Nephron progenitor cell (in vitro differentiated cells): ENCODE measurements at places on chromosomes 2 and 18.

GRCh38 chr2:214401580-214401979 lies 9.3 kb upstream of the VWC2L start:
- no peak for DNase-seq

DNA sequence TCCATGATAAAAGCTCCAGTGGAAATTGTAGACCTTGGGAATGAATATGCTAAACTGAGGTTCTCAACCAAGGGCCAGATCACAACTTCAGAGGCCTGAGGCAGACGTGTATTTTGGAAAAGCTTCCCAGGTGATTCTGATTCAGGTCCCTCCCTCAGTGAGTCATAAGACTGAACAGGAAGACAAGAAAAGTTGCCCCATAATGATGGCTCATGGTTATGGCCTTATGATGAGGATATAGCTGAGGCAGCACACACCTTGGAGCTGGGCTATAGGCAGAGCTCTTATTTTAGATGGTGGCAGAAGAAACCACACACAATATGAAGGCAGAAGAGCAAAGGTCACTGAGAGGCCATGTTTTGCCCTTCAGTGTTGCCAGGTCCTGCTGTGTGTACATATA lies 9.6 kb downstream of the ANTXR1 start:
- no peak for DNase-seq

- DNase-seq = no peak
These were observed 11.3 kb downstream of the GATA6 start for GRCh38 chr18:22180722-22181121.

DNA sequence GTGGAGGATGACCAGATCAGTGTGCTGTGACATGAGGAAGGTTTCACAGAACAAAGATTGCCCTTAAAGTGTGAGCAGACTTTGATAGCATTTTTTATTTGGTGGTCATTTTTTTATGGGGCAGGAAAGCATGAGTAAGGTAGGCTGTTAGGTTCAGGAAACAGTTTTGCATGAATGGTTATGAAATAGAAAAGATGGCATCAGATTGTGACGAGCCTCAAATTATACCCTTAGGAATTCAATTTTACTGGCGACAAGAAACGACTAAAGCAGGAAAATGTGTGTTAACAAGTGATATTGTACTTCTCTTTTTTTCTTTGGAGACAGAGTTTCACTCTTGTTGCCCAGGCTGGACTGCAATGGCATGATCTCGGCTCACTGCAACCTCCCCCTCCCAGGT lies 44.7 kb downstream of the PIK3C3 start:
- no peak for DNase-seq

GRCh38 chr2:1488181-1488671 lies 75.0 kb downstream of the TPO start:
- DNase-seq = no peak

DNA sequence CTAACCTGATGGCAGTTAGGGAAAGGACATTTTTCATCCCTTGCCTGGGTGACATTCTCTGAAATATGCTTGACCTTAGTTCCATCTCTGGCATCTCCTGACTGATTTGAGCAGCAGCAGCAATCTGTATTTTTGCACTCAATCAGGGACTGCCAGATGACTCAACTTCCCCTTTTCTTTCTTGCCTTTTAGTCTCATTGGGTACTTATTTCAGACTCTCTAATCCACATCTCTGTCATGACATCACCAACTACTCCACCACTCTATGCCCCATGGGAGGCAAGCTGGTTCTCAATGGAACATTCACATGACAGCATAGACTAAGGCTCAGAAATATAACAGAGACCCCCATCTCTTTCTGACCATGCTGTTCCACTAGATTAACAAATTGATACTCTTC lies 254.2 kb downstream of the RIT2 start:
- no peak for DNase-seq

- DNase-seq = no peak
These were observed 108.2 kb downstream of the TDRD15 start for GRCh38 chr2:21231985-21232384.

DNA sequence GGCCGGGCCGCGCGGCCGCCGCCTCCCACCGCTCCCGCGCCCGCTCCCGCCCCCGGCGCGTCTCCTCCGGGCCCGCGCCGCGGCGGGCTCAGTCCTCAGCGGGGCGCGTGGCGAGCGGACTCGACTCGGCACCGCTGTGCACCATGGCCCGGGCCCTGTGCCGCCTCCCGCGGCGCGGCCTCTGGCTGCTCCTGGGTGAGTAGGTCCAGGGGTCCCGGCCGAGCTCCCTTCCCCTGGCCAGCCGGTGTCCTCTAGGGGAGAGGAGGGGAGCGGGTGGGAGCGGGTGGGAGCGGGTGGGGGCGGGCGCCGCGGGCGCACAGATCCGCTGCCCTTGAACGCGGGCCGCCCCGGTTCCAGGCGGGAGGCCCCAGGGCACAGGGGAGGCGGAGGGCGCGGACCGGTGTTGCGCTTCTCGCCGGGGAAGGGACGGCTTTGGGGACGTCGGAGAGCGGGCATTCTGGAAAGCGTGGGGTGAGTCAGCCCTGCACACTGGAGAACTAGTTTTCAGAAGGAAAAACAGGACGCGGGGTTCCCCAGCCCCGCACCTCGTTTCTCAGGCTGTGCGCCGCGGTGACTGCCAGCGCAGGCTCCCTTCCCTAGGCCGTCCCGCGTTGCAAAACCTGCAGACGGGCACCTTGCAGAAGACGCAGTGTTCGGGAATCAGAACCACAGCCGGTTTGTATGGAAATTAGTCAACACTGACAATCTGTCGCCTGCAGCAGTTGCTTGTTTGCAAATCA lies at the start of gene RAMP1:
Gene RAMP1 (plus strand): TSS at position 91 of the 740 bp plus-strand sequence. CDS start 53 bp downstream, at position 144.
- peak; percentile 61 for DNase-seq

DNA sequence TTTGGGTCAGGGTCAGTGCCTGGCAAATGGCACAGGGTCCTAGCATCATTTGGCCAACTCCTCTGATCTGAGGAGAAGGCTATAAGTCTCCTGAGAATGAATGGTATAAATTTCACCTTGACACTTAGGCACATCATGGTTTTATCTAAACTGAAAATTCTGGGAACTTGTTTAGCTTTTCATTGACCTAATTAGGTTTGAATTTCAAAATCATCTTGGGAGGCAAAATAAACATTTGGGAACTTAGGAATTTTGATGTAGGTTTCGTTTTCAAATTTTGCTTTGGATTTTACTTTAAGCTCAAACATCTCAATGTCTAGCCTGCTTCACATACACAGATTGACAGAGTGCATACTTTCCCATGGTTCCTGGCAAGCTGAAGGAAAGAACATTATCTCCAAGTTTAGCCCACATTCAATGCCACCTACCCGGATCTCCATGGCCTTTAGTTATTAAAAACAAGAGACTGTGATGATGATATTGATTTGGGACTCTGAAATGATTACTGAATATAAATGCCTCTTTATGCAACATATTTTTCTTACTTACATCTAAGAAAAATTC lies 44.5 kb downstream of the MYOM1 start:
- no peak for DNase-seq

DNA sequence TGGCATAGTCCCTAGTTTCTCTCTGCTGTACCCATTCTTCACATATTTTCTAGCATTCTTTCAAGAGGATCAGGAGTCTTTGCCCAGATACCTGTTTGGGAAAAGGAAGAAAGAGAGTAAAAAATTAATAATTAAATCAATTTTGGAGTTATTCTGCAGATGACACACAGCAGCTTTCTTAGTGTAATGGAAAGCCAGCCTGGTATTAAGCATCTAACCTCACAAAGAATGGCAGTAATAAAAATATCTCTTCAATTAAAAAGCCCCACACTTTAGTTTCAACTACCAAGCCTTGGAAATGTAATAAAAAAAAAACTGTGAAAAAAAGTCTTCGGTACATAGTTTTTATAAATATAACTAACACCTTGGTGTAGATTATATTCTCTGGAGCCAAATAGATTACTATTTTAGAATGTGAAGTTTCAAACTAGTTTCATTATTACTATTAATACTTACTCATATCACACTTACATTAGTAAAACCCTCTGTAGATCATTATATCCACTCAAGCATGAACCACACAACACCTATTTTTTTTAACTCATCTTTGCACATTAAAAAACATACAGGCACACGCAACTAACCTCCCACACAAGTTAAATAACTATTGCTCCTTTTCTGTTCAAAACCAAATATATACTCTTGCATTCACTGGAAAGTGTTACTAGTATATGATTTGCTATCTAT lies 90.9 kb downstream of the GPD2 start:
- no peak for DNase-seq

DNA sequence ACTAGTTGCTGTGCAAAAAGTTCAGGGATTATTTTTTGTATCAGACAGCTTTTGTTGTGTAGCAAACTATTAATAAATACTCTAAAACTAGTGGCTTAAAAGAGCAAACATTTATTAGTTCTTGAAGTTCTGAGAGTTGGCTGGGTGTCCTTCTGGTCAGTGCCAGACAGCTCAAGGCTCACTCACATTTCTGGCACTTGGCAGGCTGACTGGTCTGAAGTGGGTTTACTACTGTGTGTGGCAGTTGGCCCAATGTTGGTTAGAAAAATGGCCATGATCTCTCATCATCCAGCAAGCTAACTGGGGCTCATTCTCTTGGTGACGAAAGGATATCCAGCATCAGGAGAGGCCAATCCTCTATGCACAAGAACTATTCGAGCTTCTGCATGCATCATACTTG lies 71.4 kb upstream of the ZNF385B start:
- DNase-seq = no peak

- DNase-seq = no peak
These were observed 147.5 kb upstream of the TTC39C start for GRCh38 chr18:23867006-23867405.

GRCh38 chr2:12452185-12452584 lies 264.6 kb upstream of the TRIB2 start:
- no peak for DNase-seq

DNA sequence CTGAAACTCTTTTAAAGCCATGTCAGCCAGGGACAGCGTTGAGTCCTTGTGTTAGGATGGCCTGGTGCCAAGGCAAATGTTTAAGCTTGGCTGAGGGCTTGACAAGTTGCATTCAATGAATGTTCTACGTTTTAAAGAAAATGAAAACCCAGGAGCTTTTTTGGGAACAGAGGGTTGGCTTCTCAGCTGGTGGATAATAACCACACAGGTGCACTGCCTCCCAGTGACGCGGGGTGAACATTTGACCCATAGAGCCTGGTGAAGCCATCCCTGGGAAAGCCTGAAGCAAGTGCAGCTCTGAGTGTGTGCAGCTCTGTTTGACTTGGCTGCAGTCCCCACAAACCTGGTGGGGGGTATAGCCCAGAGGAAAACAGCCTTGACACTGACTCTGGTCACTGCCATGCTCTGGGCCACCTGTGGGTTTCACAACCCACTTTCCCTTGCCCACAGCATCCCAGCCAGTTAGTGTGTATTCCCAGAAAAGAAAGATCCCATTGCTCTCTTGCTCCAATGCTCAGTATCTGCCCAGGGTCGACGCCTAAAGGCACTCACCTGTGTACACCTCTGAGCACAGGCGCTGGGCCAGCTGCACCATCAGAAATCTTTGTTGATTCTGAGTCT lies 874.9 kb downstream of the RNF144A start:
- DNase-seq = no peak

DNA sequence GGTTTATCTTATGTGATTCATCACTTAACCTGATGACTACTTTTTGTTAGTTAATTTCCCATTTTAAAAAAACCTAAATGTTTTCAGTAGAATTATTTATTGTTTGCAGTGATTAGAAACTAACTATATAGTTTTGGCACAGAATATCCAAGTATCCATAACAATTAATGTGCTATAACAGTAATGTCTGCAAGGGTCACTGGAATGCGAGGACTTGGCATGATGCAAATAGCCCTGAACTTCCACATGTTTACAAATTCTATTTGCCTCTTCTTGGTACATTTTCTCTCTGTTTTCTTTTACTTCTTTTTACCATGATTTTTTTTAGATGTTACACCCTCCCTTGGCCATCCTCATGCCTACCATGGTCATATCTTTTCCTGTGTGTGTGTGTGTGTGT lies 49.3 kb upstream of the GALNT3 start:
- DNase-seq = no peak

- DNase-seq = no peak
These were observed 90.9 kb upstream of the SMAD7 start for GRCh38 chr18:49041435-49042245.

GRCh38 chr2:170165129-170165528 lies 12.8 kb upstream of the MYO3B start:
- DNase-seq = no peak

GRCh38 chr2:235852526-235852920 lies 315.7 kb downstream of the GBX2 start:
- DNase-seq = peak; percentile 34

- peak; percentile 12 for DNase-seq
These were observed 112.4 kb upstream of the RIOK3 start for GRCh38 chr18:23340661-23341060.

DNA sequence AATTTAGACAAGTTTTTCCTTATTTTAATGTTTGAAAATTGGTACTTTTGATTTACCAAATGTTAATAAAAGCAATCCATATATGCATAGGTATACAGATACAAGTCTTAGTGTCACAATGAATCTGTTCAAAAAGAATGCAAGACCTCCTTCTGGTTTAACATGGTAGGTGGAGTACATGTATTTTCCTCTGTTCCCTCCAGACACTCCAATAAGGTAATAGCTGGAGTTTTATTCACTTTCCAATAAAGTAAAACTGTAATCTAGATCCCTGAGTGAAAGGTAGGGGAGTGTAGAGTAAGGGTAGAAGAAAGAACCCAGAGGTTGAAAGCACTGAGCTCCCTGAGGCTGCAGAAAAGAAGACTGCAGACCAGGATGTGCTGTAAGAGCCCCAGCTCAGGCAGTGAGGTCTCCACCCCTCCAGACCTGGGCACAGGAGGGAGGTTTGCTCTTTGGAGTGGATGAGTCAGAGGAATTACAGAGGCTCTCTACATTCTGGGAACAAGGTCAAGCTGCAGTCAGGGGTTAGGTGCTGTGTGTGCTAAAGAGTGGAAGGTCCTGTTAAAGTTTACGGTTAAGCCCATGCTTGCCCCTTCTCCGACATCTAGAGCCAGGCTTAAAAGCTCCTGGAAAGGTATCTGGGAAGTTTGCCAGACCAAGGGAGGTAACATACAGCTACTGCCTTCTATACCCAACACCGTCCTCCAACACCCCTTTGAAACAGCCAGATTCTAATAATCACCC lies 27.6 kb upstream of the STAT1 start:
- no peak for DNase-seq

DNA sequence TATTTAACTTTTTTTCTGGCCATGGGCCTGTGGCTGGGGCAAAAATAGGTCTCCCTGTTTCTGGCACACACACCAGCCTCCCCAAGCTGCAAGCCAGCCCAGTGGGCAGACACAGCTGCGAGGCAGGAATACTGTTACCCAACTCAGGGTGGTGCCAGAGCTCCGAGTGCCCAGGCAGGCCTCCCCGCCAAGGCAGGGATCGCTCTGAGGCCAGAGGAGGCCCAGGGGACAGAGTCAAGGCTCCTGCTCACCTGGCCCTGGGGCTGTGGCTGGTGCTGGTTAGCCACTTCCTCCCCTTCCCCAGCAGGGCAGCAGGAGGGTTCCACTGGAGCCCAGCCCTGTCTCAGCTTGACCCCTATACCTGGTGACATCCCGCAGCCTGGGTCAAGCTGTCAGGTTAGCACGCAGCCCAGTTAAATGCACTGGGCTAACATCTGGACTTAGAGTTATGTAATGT lies 67.1 kb upstream of the EPAS1 start:
- no peak for DNase-seq

GRCh38 chr2:25582077-25582830 lies 91.1 kb downstream of the DTNB start:
- no peak for DNase-seq

GRCh38 chr18:47601581-47602272 lies 328.7 kb downstream of the SMAD2 start:
- DNase-seq = no peak
